ENCODE measurements at places on chromosomes 5 and 9. TPM values are rescaled to one million over a fixed set of nuclear protein-coding genes. Genes with fewer than 3 reads are reported as not detected.

SAPCD2 gene
- total RNA-seq = 42.8 TPM

TMC1 gene
- total RNA-seq = 0.02 TPM

TMED9 gene
- total RNA-seq = 161 TPM

LCN15 gene
- 0.29 TPM for total RNA-seq

CD74 gene
- total RNA-seq = 30.1 TPM

SOHLH1 gene
- total RNA-seq = 0.32 TPM

DNA sequence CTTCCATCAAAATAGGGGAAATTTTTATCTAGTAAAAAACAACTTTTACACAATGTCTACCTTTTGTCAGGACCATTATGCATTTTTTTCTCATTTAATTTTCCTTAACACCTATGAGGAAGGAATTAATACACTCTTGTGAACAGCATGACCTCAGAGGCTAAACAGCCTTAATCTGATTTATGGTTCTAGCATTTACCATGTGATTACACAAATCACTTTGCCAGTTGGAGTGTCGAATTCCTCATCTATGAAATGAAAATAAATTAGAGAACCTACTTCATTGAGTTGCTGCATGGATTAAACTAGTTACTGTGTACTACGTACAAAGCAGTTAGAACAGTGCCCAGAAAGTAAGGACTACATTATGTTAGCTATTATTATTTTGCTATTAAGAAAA, 187.7 kb upstream of the MPDZ start:
- no peaks in the 10 kb centered on the region for H3K27me3 ChIP-seq
- H3K27ac ChIP-seq = no peak overlapping the region
- H3K4me1 ChIP-seq = no peaks in the 10 kb centered on the region
- no peaks in the 10 kb centered on the region for H3K36me3 ChIP-seq
- no peak for DNase-seq

DNA sequence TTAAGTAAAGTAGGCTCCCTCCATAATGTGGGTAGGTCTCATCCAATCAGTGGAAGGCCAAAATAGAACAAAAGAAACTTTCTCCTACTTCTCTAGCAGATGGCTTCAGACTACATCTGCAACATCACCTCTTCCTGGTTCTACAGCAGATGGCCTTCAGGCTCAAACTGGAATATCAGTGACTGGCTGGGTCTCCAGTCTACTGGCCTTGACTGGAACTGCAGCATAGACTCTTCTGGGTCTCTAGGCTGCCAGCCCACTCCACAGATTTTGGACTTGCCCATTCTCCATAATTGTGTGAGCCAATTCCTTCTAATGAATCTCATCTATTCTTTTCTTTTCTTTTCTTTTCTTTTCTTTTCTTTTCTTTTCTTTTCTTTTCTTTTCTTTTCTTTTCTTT, 64.8 kb downstream of the ACER2 start:
- H3K27ac ChIP-seq = no peak overlapping the region
- no peaks in the 10 kb centered on the region for H3K27me3 ChIP-seq
- H3K4me1 ChIP-seq = no peaks in the 10 kb centered on the region

DNA sequence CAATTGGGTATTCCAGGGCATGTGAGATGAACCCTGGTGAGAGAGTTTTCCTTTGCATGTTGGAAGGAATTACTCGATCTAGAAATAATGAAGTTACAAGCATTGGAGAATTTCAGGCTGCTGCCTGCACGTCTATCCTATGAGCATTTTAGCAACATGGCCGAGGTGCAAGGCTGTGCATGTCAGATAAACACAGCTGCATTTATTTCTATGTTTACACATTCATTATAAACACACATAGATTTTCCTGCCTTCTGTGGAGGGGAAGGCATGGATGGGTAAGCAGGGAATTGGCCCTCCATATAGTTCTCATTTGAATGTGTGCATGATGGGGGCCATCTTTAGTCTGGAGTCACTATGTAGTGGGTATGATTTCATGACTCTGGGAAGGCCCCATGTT, 42.3 kb downstream of the AOPEP start:
- H3K27ac ChIP-seq = no peak overlapping the region
- no peaks in the 10 kb centered on the region for H3K27me3 ChIP-seq

DNA sequence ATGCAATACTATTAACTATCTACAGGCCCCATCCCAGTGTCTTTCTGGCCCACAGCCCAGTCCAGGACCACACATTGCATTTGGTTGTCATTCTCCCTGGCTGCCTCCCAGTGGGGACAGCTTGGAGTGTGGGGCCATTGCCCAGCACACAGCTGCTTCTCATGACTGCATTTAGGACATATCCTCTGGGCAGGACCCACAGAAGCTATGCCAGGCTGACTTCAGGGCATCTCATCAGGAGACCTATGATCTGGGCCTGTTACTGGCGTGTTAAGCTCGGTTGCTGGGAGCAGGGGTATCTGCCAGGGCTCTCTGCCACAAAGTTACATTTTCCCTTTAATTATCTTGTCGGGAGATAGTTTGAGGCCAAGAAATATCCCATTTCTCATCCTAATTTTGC, 32.1 kb upstream of the CLPTM1L start:
- H3K4me3 ChIP-seq = no peak overlapping the region
- no peak for DNase-seq
- peaks cover 68% of the 10 kb centered on the region for H3K27me3 ChIP-seq
- peaks cover 8% of the 10 kb centered on the region for H3K4me1 ChIP-seq
- no peak overlapping the region for H3K27ac ChIP-seq

- peaks cover 9% of the 10 kb centered on the region for H3K4me1 ChIP-seq
- H3K27me3 ChIP-seq = peaks cover 2% of the 10 kb centered on the region
- no peak overlapping the region for H3K4me3 ChIP-seq
These were observed 2.0 kb upstream of the PFN3 start for GRCh38 chr5:177402271-177403043.

DNA sequence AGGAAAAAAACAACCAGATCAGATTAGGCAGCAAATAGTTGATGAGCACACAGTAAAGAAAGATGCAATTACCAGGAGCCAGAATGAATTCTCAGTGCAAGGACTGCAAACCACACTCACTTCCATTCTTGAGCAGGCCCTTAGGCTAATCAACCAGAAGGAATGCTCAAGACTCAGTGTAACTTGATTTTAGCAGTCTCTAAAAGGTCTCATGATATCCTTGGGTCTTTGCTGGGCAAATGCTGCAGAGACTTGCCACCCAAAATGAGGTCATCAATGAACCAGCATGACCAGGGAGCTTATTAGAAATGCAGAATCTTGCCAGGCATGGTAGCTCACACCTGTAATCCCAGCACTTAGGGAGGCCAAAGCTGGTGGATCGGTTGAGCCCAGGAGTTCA, 20.1 kb upstream of the TMEM245 start:
- no peak overlapping the region for H3K27ac ChIP-seq
- no peaks in the 10 kb centered on the region for H3K36me3 ChIP-seq
- peaks cover 15% of the 10 kb centered on the region for H3K4me1 ChIP-seq
- H3K4me3 ChIP-seq = no peak overlapping the region
- no peak for DNase-seq

- no peaks in the 10 kb centered on the region for H3K36me3 ChIP-seq
- H3K27ac ChIP-seq = peak overlapping the region; percentile 64
- no peaks in the 10 kb centered on the region for H3K27me3 ChIP-seq
- peak overlapping the region; percentile 86 for H3K4me3 ChIP-seq
These were observed 746 bp downstream of the RGS3 start for GRCh38 chr9:113464286-113464660.

DNA sequence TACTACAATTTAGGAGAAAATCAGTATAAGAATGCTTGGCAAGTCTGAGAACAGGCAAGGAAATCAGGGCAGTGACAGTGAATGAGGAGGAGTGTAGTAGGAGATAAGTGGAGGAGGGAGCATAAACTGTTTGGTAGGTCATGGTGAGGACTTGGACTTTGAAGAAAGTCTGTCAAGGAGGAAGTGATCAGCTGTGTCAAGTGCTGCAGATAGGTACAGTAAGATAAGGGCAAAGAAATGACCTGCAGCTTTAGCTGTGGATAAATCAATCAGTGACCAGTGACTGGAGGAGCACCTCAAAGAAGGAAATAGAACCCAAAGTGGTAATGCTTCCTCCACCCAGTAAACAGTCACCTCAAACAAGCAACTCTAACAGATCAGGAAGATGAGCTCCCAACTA, 106.3 kb downstream of the RAPGEF6 start:
- no peak for DNase-seq
- H3K27me3 ChIP-seq = no peaks in the 10 kb centered on the region
- no peak overlapping the region for H3K4me3 ChIP-seq
- H3K36me3 ChIP-seq = no peaks in the 10 kb centered on the region
- H3K27ac ChIP-seq = no peak overlapping the region
- peaks cover 23% of the 10 kb centered on the region for H3K4me1 ChIP-seq

All from HepG2 (cell line).